Pancreas (tissue), 10 donors: ENCODE measurements at places on chromosomes 5 and 9. TPM values are rescaled to one million over a fixed set of nuclear protein-coding genes. Genes with fewer than 3 reads are reported as not detected.

PPP3R2 gene
- not detected for total RNA-seq

CRAT gene
- 44.4 TPM for total RNA-seq

SLC28A3 gene
- total RNA-seq: 6.3 TPM

CARTPT gene
- not detected for total RNA-seq

EQTN gene
- total RNA-seq: 0.37 TPM

HTR4 gene
- not detected for total RNA-seq

SYNPO gene
- 68.3 TPM for total RNA-seq

SLC34A1 gene
- total RNA-seq: not detected

MEIKIN gene
- not detected for total RNA-seq

OR1L6 gene
- not detected for total RNA-seq

LHX6 gene
- 0.22 TPM for total RNA-seq

PCDHB1 gene
- 0.35 TPM for total RNA-seq

HBEGF gene
- total RNA-seq: 1.3 TPM

EIF4E1B gene
- not detected for total RNA-seq

MYOT gene
- total RNA-seq: not detected

NMUR2 gene
- total RNA-seq: not detected

FAM221B gene
- total RNA-seq: not detected

FOXD4L4 gene
- total RNA-seq: 0.14 TPM

TMOD1 gene
- 10.9 TPM for total RNA-seq

SLC4A9 gene
- not detected for total RNA-seq

PCDHGA10 gene
- total RNA-seq: 3.1 TPM

SPATA31C1 gene
- not detected for total RNA-seq

SYK gene
- total RNA-seq: 11.9 TPM

CDC23 gene
- 9.9 TPM for total RNA-seq

LCN9 gene
- total RNA-seq: not detected

CDH9 gene
- not detected for total RNA-seq

ANKRD33B gene
- 1.0 TPM for total RNA-seq

NAA35 gene
- total RNA-seq: 10.3 TPM

TUT7 gene
- total RNA-seq: 15.1 TPM

GPSM1 gene
- total RNA-seq: 8.4 TPM

CCL21 gene
- 12.1 TPM for total RNA-seq

SLC36A2 gene
- total RNA-seq: not detected

CDKN2B-AS1 gene
- total RNA-seq: 0.55 TPM

GRHPR gene
- 43.7 TPM for total RNA-seq

C9orf40 gene
- total RNA-seq: 1.0 TPM

PITX1 gene
- total RNA-seq: 0.19 TPM

SPINK7 gene
- total RNA-seq: not detected

CCL27 gene
- total RNA-seq: not detected

BTNL8 gene
- total RNA-seq: not detected

CATSPER3 gene
- 0.29 TPM for total RNA-seq

PCDHB7 gene
- 0.41 TPM for total RNA-seq

PRDM9 gene
- total RNA-seq: not detected

C9orf43 gene
- 0.32 TPM for total RNA-seq

TMEM171 gene
- total RNA-seq: 0.19 TPM

DOCK2 gene
- 9.3 TPM for total RNA-seq

CTXN3 gene
- total RNA-seq: not detected

MAP3K1 gene
- 17.7 TPM for total RNA-seq

ROPN1L gene
- total RNA-seq: 0.72 TPM
